ENCODE measurements at places on chromosomes 7 and 10. TPM values are rescaled to one million over a fixed set of nuclear protein-coding genes. Genes with fewer than 3 reads are reported as not detected.

- H3K27me3 ChIP-seq: no peaks in the 10 kb centered on the region
- H3K4me1 ChIP-seq: no peaks in the 10 kb centered on the region
- H3K4me3 ChIP-seq: no peak overlapping the region
- no peaks in the 10 kb centered on the region for H3K36me3 ChIP-seq
- H3K27ac ChIP-seq: no peak overlapping the region
These were observed 345.7 kb downstream of the GLRX3 start for GRCh38 chr10:130481936-130482335.

DNA sequence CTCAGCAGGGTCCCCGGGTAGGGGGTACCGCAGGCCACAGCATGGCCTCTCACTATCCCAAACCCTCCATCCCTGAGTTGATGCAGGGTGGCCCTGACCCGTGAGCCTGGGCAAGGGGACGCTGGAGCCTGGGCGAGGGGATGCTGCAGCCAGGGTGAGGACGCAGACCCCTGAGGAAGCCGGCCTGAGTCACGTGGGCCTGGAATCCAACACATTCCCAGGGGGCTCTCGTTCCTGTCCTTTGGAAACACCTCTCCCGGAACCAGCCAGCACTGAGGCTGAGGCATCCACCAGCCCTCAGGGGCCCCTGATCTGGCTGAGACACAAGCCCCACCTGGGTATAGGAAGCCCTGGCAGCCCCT, 61.5 kb upstream of the NKX6-2 start:
- no peaks in the 10 kb centered on the region for H3K36me3 ChIP-seq
- peak; percentile 2 for DNase-seq
- H3K4me1 ChIP-seq: peaks cover 6% of the 10 kb centered on the region
- H3K4me3 ChIP-seq: no peak overlapping the region

Gene ELAPOR2
- total RNA-seq: 2.5 TPM

DNA sequence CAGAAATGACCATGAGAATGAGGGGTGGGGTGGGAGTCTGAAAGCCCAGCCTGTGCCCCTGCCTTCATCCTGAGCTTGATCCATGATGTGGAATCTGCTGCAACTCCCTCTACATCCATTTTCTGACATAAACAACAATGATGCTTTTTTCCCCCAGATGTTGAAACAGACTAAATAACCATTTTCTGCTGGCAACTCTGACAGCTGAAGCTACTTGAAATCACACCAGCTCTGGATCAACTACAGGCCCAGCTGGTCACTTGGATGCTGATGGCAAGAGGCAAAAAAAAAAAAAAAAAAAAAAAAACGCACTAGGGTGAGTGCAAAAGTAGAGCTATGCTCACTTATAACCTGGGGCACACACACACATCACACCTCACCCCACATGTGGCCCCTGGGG, 74.2 kb downstream of the FAM107B start:
- no peaks in the 10 kb centered on the region for H3K27me3 ChIP-seq
- DNase-seq: no peak
- H3K36me3 ChIP-seq: no peaks in the 10 kb centered on the region

- H3K27ac ChIP-seq: no peak overlapping the region
- H3K36me3 ChIP-seq: no peaks in the 10 kb centered on the region
- no peaks in the 10 kb centered on the region for H3K27me3 ChIP-seq
- no peaks in the 10 kb centered on the region for H3K4me1 ChIP-seq
- H3K4me3 ChIP-seq: no peak overlapping the region
These were observed 109.8 kb downstream of the GLI3 start for GRCh38 chr7:42127232-42127622.

- peak within 1 kb of the TSS; percentile 59 for H3K4me3 ChIP-seq
- H3K4me1 ChIP-seq: peaks cover 8% of the 10 kb centered on the region
- H3K27me3 ChIP-seq: peaks cover 35% of the 10 kb centered on the region
- no peak within 1 kb of the TSS for H3K27ac ChIP-seq
These were observed at the start of gene GNG11 for GRCh38 chr7:93921607-93922566. GNG11 (plus strand) TSS chr7:93921735; CDS start chr7:93922138, 403 bp downstream.

DNA sequence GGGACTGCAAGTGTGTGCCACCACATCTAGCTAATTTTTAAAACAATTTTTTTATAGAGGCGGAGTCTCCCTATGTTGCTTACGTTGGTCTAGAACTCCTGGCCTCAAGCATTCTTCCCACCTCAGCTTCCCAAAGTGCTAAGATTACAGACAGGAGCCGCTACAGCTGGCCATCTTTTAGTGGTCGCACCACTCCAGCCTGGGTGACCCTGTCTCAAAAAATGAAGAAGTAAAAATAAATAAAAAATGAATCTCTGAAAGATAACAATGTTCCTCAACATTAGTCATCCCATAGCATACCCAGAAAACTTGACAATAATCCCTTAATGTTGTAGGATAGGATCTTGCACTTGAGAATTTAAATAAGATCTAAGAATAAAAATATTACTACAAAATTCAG, 18.2 kb downstream of the WBP1L start:
- peaks cover 19% of the 10 kb centered on the region for H3K4me1 ChIP-seq
- peaks cover 32% of the 10 kb centered on the region for H3K36me3 ChIP-seq
- H3K27me3 ChIP-seq: no peaks in the 10 kb centered on the region
- H3K4me3 ChIP-seq: no peak overlapping the region
- H3K27ac ChIP-seq: no peak overlapping the region

DNA sequence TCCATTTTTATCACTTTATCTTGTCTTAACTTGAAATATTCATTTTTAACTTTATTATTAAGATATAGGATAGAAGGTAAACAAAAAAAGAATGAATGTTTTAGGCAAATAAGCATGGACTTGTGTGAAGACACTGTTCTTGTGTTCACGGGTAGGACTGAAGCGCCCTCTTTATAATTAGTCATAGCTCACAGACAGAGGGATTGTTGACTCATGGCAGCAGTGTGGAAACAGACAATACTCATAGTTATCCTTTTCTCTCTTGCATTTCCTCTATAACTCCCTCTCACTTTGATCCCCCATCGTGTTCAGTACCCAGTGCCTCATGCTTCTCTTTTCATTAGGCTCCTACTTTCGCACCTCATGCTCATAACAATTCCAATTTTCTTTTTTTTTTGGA, 731.8 kb downstream of the PHTF2 start:
- H3K27ac ChIP-seq: no peak overlapping the region
- DNase-seq: no peak
- no peaks in the 10 kb centered on the region for H3K4me1 ChIP-seq
- no peaks in the 10 kb centered on the region for H3K36me3 ChIP-seq
- H3K4me3 ChIP-seq: no peak overlapping the region

DNA sequence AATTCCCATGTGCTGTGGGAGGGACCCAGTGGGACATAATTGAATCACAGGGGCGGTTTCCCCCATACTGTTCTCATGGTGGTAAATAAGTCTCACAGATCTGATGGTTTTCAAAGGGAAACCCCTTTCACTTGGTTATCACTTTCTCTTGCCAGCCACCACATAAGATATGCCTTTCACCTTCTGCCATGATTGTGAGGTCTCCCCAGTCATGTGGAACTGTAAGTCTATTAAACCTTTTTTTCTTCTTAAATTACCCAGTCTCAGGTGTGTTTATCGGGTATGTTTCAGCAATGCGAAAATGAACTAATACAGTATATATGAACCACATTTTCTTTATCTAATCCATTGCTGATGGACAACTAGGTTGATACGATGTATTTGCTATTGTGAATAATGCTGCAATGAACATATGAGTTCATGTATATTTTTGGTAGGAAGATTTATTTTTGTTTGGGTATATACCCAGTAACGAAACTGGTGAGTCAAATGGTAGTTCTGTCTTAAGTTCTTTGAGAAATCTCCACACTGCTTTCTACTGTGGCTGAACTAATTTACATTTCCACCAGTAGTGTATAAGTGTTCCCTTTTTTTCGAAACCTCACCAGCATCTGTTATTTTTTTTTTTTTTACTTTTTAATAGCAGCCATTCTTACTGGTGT, 70.0 kb upstream of the HGF start:
- DNase-seq: no peak
- no peaks in the 10 kb centered on the region for H3K27me3 ChIP-seq
- H3K4me3 ChIP-seq: no peak overlapping the region
- H3K27ac ChIP-seq: no peak overlapping the region
- no peaks in the 10 kb centered on the region for H3K4me1 ChIP-seq

Gene NODAL
- not detected for total RNA-seq

- peaks cover 72% of the 10 kb centered on the region for H3K27me3 ChIP-seq
- H3K4me3 ChIP-seq: no peak overlapping the region
- H3K27ac ChIP-seq: no peak overlapping the region
- peaks cover 12% of the 10 kb centered on the region for H3K36me3 ChIP-seq
These were observed 1.2 kb upstream of the CHAT start for GRCh38 chr10:49612513-49613164.
